ENCODE measurements at places on chromosomes 16 and 17.

GRCh38 chr16:12063435-12063834, 86.9 kb downstream of the SNX29 start:
- no peak for DNase-seq

- no peak for DNase-seq
Measured at GRCh38 chr16:75433732-75434413, 570 bp upstream of the CFDP1 start.

DNA sequence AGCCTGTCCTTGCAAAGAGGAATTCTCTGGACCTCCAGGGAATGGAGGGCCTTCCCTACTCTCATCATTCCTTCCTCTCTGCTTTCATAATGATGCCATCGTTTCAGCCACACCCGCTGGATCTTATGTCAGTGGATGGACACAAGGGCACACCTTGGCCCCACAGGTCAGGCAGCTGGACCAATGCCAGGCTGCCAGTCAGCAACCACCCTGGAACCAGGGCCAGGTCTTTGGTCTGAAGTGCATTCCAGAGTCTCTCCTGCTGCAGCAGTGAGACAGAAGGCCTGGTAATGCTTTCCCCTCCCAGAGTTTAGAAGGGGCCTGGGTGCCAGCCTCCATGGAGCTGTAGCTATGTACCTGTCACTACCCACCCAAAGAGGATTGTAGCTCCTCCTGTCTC, 7.4 kb downstream of the C1QL1 start:
- no peak for DNase-seq

DNA sequence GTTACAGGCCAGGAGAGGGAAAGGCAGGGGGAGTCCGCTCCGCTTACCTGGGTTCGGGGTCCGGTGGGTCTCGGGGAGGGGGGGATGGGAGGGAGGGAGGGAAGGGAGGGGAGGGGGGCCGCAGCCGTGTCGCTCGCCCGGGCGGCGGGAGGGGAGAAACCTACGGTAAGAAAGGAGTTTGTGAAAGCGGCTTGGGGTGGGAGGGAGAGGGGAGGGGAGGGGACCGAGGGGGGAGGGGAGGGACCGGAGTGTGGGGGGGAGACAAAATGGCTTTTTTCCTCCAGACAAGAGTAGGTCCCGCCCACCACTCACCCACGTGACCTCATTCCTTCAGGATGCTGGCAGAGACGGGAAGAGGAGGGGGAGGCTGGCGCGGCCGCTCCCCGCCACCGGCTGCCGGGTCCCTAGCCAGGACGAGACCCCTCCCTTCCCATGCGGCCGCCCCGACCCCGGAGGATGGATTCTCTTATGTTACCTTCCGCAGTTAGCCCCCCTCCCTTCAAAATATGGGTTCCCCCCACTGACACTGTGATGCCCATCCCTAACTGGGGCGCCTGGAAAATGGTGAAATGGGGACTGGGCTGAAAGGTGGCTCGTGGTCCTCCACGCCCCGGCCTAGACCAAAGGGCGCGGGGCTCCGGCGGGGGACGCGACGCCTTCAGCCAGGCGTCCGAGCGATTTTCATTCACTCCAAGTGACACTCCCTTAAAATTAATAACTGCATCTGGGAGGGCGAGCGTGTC, at the start of gene PCGF2:
PCGF2 (minus strand) TSS at position 188 of the 743 bp plus-strand sequence. CDS start 7,934 bp downstream, outside the sequence.
- peak; percentile 78 for DNase-seq

DNA sequence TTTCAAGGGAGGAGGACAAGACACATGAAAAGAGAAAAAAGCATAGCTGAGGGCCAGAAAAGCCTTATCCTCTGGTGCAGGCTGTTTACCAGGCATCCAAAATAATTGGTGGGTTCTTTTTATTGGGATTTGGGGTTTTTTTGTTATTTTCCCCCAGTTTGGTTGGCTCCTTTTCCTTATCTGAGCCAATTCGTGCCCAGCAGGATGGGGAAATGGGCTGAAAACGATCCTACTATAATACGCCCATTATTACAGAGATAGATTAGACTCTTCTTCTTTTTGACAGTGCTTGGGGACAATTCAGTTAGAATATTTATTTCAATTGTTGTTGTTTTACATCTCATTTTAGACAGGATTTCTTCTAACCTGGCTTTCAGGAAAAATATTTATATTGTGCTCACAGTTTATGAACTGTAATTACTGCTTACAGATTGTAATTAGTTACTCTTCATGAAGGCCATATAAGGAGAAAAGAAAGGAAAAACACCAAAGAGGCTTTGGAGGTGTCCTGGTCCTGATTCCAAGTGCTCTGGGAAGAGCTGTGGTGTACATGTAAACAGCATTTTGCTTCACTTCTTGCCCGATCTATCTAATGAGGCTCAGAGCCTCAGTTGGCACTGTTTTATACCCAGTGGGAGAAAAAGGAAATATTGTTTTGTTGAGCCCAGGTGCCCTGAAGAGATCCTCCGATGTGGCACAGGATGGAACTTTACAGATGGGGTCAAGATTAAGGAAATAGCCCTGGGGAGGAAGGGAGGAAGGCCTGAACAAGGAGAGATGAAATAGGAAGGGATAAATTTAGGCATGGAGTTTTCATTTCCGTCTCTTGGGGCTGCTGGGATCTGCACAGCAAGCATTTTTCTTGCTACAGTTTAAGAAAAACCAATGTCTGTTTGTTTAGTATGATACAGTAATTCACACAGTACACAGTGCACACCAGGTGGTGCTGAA, 611 bp upstream of the ANKRD40 start:
- peak; percentile 30 for DNase-seq

GRCh38 chr16:74226338-74226954, 70.2 kb upstream of the PSMD7 start:
- DNase-seq = no peak

DNA sequence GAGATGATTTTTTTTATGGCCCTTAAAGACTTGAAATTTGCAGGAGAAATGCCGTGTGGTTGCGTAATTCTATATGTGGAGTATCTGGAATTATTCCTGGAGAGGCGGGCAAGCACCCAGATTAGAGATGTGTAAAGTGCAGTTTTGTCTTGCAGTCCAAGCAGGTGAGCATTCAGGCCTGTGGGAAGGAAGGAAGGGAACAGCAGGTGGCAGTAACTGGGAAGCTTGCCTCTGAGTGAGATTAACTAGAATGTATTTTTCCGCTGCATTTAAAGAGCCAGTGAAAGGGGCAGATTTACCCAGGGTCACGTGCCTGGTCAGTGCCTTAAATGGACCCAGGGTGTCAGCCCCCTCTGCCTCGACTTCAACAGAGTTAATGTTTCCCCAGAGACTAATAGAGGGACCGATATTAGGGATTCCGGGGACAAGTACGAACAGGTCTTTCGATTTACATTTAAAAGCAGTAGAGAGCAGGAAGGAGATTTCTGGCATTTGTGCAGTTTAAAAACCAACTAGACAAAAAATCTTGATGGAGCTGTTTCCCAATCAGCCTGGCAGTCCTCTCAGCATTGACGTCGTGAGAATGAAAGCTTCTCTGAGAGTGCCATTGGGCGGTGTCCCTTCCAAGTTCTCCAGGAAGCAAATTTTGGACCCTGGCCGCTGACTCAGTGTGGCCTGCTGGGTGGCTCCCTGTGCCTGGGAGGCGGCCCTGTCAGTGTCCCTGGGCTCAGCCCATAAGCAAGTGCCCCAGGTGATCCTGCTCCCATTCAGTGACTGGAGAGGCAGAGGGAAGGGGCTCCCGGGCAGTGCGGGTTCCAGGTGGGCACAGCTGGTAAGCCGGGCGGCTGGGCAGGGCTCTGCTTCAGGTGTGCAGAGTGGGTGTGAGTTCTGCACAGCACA, 38.2 kb downstream of the KSR1 start:
- no peak for DNase-seq

GRCh38 chr16:27745348-27745747, 195.4 kb downstream of the KATNIP start:
- no peak for DNase-seq

DNA sequence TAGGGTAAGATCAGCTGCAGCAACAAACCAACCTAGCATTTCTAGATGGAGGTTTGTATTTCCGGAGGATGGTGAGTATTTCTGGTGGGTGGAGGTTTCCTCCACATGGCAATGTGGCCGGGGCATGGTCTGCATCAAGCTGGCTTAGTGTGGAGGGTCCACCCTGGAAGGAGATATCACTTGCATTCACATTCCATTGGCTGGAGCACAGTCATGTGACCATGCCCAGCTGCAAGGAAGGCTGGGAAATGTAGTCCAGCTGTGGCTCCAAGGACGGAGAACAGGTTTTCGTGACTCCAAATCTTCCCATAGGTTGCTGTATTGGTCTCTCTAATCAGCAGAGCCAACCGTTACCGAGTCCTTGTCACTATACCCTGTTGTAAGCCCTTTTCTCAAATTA, 68.7 kb downstream of the RAI1 start:
- DNase-seq = peak; percentile 34

DNA sequence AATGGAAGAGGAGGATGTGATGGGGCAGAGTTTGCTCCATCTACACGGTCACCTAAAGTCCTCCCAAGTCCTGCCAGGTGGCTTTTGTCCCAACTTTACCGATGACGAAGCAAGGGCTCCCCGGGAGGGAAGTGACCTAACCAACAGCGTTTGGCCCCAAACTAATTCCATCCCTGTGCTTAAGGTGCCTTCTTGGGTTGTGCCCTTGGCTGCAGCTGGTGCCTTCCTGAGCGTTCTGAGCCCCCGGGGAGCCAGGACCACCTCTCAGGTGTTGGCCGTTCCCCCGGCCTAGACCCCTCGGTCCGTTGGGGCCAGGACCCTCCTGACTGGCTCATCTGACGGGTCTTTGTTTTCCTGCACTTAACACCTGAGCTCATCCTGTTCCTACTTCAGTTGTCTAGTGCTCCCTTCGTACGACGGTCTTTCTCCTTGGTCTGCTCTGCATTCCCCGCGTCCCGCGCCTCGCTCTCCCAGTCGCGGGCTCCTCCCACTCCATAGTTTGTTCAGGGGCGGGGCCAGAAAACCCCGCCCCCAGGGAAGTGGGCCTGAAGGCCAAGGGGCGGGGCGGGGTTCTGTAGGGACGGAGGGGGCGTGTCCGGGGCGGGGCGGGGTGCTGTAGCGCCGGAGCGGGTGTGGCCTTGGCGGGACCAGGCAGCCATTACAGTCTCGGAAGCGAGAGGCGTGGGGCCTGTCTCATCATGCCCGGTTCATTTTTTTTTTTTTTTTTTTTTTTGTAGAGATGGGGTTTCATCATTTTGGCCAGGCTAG, 822 bp upstream of the ZSCAN10 start:
- peak; percentile 68 for DNase-seq

DNA sequence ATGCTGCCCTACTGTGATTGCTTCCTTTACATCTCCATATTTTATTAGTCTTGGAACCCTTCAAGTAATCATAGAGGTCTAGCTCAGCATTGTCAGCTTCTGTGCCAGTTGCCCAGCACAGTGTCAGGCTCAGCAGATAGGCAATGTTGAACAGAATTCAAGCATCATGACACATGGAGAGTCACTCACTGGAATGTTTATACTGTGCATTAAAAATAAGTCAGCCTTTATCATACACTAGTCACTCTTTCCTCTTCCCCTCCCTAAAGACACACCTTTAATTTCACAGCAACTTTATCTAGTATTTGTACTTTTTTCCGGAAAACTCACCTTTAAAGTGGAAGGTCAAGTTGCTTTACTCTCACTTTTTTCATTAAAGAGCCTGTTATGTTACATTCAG, 253.8 kb upstream of the CDH11 start:
- no peak for DNase-seq

GRCh38 chr16:5374184-5374583, 276.6 kb upstream of the EEF2KMT start:
- no peak for DNase-seq

DNA sequence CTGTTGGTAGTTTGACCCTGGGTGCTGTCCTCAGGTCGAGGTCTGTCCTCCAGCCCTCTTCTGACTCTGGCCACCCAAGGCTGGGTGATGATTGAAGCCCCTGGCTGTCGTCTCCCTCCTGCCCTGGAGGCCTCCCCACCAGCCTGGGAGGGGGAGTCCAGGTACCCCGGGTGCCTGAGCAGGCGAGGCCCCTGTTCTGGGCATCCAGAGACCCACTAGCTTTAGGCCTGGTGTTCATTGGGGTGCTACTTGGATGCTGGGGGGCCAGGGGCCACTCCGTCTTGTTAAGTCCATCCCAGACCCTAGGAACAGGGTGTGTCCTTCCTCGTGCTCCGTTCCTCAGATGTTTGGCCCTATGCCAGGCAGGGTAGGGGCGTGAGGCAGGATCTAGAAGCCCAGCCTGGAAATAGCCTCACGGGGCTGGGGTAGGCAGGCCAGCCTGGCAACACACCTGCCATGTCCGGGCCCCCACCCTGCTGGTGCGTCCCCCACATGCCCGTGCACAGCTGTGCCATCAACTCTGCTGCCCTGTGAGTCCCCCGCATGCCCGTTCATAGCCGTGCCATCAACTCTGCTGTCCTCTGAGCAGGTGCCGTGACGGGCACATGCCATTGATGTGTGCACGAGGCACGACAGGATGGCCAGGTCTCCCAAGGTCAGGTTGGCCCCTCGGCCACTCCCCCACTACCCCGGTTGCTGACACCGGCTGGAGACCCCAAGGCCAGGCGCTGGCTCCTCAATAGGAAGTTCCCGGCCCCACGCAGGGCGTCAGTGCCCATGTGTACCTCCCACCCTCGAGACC, 36.9 kb downstream of the GINS2 start:
- no peak for DNase-seq

- DNase-seq = no peak
Measured at GRCh38 chr16:62596584-62596983, 560.3 kb upstream of the CDH8 start.

DNA sequence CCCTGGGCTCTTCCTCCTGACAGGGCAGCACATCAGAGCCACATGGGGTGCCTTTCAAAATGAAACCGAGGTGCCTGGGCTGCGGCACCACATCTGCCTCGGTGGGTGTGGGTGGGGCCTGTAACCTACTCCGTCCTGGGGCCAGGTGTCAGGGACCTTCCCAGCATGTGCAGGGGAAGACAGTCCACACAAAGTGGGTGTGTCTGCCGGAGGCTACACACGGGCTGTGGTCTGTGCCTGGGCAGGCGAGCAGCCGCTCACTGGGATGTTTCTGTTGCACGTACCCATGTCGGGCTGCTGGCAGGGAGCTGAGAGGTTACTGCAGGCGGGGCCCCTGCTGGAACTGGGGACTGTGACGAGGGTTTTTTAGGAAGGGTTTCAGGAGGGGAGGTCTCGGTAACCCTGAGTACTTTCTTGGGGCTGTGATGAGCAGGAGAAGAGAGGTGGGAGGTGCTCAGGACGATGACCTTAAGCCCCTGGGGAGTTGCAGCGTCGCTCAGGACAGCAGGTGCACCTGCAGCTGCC, 351.2 kb downstream of the SEC14L1 start:
- DNase-seq = no peak

GRCh38 chr17:6775871-6776405, at the start of gene FBXO39:
Gene FBXO39 (plus strand): TSS chr17:6776215. CDS start chr17:6779869, 3,654 bp downstream.
- no peak for DNase-seq

- DNase-seq = no peak
Measured at GRCh38 chr16:70602831-70603230, 43.5 kb upstream of the IL34 start.

DNA sequence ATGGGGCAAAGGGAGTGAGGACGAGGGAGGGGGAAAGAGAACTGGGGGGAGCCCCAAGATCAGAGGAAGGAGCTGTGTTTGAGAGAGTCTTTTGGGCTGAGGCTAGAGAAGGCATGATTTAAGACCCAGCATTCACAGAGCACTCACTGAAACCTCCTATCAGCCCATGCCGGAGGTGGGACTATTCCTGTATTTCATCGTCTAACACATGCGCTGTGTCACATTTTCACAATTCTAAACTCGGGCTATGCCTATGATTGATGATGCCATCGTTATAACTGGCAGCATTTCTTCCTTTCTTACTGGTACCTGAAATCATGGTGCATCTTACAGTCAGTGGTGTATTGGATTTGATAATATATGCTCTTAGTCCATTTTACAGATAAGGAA, 3.5 kb downstream of the FAM171A2 start:
- DNase-seq = no peak
